ENCODE measurements at places on chromosomes 16 and 17.

DNA sequence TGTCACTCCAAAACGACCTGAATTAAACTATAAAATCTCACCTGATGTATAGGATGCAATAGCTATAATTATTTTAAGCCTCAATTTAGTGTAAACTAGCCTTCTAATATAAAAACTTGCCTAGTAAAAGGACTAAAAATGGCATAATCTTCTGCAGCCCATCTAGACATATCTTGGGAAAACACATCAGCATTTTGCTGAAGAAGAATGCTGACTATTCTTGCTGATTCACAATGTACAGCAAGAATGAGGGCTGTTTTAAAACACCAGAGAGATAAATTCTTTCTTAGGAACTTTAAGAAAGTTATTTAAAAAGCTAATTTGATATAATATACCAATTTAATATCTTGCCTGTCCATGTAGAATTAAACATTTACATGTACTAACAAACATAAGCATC is 63.2 kb downstream of the SHCBP1 start:
- no peak for DNase-seq

- no peak for DNase-seq
Observed at GRCh38 chr16:77669057-77669456, 53.3 kb upstream of the NUDT7 start.

DNA sequence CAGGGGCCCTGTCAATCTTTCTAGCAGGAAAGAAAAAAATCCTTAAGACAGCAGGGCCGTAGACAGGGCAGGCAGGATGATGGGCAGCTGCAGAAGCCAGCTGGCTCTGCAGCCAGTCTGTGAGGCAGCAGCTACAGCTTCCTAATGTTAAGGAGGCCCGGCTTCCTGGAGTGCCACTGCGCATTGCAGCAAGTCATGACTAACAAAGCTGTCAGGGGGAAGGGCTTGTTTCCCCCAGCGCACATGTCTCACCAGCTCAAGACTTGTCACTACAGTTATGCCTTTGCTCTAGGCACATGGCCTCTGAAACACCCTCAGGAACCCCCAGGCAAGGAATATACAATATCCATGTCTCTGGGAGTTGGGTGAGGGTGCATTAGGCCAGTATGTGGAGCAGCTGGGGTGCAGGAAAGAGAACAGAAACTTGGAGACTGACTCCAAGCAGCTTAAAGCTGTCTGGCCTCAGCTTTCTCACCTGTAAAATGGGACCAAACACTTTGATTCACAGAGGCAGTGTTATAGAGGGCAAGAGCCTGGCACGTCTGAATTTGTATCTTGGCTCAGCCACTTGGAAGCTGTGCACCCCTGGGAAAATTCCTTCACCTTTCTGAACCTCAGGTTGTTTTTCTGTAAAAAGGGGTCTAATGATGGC is 220.0 kb downstream of the HAPSTR1 start:
- DNase-seq = no peak

DNA sequence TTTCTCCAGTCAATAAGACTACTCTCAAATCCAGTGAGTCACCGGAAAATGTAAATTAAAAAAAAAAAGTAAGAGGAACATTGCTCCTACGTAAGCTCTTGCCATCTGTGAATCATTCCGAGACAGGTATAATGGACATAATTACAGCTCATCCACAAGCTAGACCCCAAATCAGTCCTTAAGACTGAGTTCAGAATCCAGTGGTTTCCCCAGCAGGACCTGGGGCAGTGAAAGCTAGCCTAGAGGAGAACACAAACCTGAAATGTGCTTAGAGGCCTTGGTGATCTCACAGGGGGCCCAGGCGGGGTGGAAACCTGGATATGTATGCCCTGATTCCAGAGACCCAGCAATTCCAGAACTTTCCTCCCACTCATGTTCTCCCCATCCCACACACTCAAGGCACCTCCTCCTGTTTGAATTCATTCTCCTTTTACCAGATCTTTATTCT is 132.0 kb downstream of the COPRS start:
- no peak for DNase-seq

- peak; percentile 13 for DNase-seq
Observed at GRCh38 chr16:68370581-68371275, 59.9 kb downstream of the PRMT7 start.

- DNase-seq = no peak
Observed at GRCh38 chr17:57755480-57756070, 10.5 kb upstream of the CCDC182 start.

DNA sequence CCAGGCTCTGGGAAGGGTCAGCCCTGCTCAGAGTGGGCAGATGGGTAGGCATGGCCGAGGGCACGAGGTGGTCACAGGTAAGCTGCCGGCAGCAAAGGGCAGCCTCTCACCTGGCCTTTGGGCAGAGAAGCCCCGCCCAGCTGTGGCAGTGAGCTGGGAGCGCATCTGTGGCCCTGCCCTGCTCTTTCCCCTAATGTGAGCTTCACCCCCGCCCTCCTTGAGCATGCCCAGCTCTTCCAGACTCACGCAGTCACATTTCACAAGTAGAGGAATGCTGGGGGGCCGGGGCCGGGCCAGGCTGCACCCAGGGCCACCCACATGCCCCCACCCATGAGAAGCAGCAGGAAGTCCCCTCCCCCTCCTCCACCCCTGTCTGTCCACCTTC is 40.7 kb upstream of the SLC38A10 start:
- no peak for DNase-seq

- no peak for DNase-seq
Observed at GRCh38 chr17:64387545-64388171, 3.0 kb downstream of the PECAM1 start.

DNA sequence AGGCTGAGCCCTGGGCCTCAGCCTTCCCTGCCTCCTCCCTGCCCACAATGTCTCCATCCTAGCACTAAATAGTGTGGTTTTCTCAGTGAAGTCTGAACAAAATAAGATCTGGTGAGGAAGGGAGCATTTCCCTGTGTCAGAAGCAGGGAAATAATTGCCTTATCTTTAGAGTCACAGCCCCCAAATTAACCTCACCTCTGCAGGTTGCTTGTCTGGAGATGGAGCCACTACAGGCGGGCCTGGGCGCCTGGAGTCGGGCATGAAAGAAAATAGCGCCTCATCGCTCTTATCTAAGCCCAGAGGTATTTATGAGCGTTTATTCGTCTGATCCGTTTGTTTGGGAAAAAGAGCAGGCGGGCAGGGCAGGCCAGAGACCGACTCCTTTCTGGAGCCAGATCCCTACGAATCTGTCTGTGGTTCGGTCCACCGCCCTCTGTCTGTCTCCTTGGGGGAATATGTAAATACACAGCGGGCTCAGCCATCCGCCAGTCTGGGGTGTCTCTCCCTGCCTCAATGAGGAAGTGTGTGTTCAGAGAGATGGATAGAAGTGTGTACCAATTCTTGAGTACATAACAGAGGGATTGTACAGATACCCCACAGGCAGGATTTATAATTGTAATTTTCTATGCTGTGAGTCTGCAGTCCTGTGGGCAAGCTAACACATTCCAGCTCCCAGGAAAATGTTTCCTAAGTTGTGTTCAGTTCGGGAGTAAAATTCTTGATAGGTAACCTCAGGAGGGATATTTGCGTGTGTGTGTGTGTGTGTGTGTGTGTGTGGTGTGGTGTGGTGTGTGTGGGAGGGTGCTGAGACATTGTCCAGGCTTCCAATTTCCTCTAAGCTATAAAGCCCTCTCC is 4.3 kb downstream of the HOXB6 start:
- DNase-seq = no peak

- DNase-seq = no peak
Observed at GRCh38 chr17:2146132-2146871, 91.4 kb downstream of the HIC1 start.

GRCh38 chr17:8467527-8467926 is 31.8 kb downstream of the NDEL1 start:
- DNase-seq = no peak

DNA sequence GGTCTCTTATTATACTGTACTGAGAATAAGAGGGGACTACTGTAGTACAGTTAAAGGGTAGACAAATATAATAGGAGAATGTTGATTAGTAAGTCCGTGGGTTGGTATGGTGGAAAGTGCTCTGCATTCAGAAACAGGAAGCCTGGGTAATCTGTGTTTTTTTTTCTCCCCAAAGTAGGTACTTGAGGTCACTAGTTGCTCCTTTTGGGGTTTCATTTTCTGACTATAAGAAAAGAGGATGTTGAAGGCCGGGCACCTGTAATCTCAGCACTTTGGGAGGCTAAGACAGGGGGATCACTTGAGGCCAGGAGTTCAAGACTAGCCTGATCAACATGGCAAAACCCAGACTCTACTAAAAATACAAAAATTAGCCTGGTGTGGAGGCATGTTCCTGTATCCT is 42.0 kb upstream of the MMD start:
- no peak for DNase-seq

GRCh38 chr16:53912155-53912554 is 208.2 kb downstream of the FTO start:
- DNase-seq = no peak

GRCh38 chr16:1556254-1556653 is 22.8 kb downstream of the TMEM204 start:
- no peak for DNase-seq

- DNase-seq = no peak
Observed at GRCh38 chr16:48125888-48126287, 29.9 kb downstream of the ABCC12 start.

DNA sequence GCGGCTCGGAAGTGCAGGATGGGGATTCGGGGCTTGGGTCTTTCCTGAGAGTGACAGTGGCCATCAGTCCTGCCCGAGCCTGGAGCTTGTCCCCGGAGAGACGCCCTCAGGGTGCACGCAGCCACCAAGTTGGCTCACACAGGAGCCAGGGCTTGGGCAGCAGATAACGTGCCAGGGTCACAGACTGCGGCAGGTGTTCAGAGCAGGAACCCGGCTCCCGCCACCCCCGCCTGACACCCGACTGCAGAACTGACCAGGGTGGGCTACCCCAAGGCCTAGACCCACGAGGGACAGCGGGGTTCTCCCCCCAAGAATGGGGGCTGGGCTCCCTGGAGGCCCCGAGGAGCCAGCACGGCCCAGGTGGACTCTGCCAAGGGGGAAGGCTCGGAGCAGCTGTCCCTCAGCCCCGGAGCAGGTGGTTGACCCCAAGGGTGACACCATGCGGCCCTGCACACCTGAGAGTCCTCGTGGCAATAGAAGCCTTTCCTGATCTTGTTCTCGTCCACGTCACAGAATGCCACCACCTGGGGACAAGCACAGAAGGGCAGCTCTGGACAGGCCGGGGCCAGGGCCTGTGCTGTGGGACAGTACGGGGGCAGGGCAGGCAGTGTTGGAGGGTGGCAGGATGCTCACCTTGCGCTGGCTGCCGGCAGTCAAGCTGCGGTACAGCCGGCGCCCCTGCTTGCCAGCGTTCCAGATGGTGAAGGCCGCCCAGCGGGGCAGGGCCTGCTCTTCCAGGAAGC is 117.1 kb upstream of the ZNF750 start:
- DNase-seq = no peak

GRCh38 chr17:51580869-51581268 is 320.5 kb downstream of the UTP18 start:
- DNase-seq = no peak

DNA sequence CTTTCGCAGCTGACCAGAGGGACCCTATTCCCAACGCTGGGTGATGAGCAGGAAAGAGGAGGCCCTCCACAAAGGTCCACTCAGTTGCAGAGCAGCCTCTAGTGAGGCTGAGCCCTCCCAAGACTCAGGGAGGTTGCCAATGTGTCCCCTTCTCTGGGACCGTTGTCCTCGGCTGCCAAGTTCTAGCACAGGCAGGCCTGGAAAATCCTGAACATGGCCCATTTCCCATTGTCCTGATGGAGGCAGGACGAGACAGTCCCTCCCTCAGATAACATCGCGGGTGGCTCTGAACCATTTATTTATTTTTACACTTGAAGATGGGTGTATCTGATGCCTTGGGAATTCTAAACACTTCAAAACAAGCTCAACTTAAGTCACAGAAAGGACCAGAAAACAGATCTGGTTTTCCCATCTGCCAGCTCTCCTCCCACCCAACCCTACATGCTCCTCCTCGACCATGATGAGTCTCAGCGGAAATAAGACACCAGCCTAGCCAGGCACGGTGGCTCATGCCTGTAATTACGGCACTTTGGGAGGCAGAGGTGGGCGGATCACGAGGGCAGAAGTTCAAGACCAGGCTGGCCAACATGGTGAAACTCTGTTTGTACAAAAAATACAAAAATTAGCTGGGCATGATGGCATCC is 12.8 kb downstream of the CDIP1 start:
- DNase-seq = no peak

DNA sequence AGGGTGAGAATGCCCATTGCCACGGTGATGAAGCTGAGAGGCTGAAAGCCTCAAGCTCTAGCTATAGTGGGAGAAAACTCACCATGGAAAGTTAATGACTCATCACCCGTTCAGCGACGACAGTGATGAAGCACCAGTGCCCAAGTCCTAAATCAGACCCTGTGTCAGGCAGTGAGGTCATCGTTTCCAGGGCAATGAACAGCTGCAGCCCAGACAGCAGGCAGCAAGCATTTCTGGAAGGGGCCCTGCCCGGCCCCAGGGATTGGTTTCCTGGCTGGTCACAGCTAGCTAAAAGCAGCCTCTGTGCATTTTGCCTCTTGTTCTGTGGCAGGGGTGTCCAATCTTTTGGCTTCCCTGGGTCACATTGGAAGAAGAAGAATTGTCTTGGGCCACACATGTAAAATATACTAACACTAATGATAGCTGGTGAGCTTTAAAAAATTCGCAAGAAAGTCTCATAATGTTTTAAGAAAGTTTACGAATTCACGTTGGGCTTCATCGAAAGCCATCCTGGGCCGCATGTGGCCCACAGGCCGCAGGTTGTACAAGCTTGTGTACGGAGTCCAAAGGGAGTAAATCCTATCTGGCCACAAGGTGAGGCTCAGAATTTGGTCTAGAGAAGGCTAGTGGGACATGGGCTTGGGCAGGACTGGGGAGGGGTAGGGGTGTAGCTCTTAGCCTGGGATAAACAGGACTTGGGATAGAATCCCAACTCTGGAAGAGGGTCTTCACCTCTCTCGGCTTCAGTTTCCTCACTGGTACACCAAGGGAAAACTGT is 40.6 kb downstream of the MIS12 start:
- peak; percentile 16 for DNase-seq

DNA sequence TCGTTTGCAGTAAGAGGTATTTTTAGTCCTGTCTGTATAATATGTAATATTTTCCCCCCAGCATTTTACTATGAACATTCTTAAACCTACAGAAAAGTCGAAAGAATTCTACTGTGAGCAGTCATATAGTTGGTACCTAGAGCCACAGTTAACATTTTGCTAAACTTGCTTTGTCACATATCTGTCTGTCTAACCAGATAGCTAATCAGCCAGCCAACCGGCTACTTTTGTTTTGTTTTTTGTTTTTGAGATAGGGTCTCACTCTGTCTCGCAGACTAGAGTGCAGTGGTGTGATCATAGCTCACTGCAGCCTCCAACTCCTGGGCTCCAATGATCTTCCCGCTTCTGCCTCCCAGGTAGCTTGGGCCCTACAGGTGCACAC is 73.3 kb downstream of the ABCC1 start:
- DNase-seq = no peak

GRCh38 chr17:71516149-71516548 is 604.7 kb upstream of the SOX9 start:
- DNase-seq = no peak
